Stimulated activated CD4-positive, alpha-beta T cell treated with anti-CD3 and anti-CD28 coated beads, Interleukin-1b, Interleukin-23, amount 100 ng/mL, for 1 hour (primary cell): ENCODE measurements at places on chromosomes 13 and 19.

GRCh38 chr19:38081547-38082255, 142.3 kb downstream of the DPF1 start:
- DNase-seq, result no peak

DNA sequence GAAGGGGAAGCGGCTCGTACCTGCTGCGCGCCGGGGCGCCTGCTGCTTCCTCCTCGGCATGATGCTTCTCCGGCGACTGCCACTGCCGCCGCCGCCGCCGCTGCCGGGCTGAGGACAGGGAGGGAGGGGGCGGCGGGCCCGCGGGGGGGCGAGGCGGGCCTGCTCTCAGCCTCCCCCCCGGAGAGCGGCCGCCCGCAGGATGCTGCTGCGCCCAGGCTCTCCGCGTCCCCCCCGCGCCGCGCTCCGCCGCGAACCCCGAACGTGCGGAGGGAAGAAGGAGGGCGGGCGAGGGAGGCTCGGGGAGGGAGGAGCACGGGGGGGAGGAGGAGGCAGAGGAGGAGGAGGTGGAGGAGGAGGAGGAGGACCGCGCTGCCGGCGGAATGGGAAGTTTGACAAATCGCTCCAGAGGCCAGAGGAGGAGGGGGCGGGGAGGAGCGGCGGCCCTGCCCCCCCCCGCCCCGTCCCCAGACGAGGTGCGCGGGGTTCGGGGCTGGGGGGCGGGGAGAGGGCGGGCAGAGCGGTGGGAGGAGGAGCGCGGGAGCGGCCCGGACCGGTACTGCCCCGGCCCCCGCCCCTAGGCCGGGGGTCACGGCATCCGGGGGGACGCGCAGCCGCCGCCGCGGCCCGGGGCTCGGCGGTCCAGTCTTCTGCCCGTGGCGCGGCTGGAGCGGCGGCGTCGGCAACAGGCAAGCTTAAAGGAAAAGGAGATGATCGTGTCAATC, at the start of gene TSHZ3:
Gene TSHZ3, minus strand, starts transcription at position 277 of the 722 bp plus-strand sequence. Its CDS starts 217 bp downstream, at position 60.
- DNase-seq, result no peak

DNA sequence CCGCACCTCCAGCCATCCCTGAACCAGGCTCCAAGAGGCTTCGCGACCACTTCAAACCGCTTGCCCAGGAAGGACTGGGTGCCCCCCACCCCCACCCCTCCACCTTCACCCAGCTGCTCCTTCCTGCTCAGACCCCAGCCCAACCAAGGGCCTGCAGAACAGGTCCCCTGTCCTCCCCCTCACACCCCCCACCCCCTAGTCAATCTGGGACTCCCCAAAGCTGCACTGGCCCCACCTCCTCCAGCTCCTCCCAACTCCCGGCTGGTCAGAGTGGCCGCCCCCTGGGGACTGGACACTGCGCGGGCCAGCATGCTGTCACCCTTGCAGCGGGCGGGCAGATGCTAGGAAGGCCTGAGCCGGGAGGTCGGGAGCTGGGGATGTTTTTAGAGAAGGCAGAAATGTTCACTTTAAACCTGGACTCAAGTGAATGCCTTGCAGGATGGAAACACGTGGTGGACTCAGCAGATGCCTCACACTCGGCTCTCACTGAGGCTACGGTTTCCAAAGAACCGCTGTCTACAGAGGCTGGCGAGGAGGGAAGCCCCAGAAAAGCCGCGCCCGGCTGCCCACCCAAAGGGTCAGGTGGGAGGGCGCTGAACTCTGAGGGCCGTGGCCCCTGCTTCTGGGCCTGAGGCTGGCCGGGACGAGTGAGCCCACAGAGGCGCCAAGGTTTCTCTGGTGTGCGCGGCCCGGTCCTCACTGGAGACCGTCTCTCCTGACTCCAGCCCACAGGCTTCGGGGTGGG, 8.0 kb downstream of the RPL36 start:
- DNase-seq, result no peak

DNA sequence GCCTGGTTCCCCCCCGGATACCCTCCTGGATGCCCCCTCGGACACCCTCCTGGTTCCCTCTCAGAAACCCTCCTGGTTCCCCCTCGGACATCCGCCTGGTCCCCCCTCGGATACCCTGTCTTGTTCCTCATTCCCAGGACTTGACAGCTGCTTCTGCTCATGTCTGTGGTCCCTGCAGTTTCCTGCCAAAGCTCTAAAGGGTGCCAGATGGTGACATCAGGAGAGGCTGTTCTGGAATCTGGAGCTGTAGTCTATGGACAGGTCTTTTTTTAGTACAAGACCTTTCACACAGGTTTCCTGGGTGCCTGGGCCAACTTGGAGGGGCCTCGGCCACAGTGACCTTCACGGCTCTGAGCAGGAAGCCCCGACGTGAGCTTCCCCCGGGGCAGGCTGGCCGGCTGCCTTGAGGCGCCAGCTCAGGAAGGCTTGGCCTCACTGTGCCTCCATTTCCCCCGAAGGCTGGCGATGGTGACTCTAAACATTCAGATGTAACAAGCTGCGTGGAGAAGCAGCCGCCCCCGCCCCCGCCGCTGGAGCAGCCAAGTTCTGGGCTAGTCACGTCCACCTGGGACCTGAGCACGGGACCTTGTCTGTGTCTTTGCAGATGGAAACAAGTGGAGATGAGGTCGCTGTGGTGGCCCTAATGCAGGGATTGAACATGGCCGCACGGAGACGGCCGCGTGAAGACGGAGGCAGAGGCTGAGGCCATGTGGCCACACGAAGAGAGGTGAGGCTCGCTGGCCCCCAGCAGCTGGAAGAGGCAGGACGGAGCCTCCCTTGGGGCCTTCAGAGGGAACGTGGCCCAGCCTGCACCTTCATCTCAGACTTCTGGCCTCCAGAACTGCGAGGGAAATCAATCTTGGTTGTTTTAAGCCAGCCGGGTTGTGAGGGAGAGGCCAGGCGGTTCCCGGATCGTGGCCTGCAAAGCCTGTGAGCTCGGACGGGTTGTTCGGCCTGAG, 12.7 kb downstream of the SGTA start:
- no peak for DNase-seq

DNA sequence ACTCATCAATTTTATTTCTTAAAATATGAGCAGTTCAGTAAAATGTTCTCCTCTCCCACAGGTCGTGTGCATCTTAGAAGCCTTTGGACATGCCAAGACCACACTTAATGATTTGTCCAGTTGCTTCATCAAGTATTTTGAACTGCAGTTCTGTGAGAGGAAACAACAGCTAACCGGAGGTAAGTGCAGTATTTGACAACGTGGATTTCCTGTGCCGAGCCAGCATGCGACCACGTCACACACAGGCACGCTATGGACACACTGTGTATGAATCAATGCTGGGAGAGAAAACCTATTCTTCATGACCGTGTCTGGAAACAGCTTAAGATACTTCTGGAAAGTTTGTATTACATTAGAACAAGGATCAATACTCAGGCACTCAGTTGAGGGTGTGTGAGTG, 268.5 kb downstream of the MYO16 start:
- no peak for DNase-seq

DNA sequence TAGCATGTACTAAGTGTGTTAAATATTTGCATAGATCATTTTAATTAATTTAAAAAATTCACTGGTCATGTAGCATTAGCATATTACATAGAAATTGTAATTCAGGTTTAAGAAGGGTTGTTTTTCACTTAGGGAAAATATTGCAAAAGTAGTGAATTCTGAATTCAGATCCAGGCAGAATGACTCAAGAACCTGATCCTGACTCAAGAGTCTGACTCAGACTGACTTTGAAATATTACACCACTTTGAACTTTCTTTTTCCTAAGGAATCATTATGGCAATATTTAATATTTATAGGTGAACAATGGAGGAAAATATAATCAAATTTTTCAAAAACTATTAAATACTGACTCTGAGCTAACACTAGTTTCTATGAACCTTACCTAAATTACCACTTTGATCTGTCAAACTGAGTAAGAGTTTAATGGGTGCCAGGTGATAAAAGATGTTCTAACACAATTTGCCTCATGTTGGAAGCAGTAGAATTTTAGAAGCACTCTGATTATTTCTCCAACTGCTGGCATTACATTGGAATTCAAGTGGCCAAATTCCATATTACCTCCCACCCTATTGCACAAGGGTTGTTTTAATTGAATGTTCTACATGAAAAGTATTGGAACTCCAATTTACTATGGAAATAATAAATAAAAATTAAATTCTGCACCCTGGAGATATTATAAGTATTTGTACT, 261.6 kb downstream of the SLITRK1 start:
- no peak for DNase-seq

DNA sequence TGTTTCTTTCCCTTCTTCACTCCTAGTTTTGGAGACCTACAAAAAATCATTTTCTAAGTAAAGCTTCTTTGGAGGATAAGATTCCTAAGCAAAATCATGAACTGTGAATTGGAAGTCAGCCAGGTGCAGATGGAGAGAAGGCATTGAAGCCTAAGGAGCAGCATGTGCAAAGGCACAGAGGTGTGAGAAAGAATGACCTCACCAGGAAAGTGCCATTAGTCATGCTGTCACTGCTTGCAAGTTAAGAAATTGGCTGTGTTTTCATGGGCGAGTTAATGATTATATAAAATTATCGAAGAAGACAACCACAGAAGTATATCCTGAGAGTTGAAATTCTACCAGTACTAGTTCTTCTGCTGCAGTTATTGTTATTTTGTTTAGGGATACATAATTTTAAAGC, 80.3 kb upstream of the KLHL1 start:
- no peak for DNase-seq

DNA sequence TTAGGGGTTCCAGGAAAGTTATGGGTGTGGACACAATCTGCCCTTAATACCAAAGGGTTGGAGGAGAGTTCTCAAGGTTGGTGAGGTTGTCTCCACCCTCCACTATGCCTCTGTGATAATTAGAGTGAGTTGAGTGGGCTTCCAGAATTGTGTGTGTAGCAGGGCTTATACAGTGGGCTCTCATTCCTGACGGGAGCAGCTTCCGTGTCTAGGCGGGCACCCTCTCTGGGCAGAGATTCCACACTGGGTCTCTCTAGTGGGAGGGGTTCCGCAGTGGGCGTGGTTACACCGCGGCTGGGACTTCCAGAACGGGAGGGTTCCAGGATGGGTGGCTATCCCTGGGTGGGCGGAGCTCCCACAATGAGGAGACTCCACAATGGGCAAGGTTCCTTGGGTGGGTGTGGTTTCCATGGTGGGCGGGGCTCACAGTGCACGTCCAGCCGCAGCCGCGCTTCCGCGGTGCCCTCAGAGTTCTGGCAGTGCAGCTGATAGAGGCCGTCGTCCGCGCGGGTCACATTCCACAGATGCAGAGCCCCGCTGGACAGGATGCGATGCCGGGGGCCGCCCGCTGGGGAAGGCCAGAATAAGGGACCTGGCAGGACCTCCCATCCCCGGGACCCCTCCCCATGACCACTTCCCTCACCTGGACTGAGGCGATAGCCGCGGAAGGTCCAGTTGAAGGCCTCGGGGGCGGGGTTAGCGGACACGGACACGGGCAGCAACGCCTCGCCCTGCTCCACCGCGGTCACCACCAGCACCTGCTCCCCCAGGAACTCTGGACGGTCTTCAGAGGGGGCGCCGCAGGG, 8.4 kb downstream of the NPHS1 start:
- no peak for DNase-seq

DNA sequence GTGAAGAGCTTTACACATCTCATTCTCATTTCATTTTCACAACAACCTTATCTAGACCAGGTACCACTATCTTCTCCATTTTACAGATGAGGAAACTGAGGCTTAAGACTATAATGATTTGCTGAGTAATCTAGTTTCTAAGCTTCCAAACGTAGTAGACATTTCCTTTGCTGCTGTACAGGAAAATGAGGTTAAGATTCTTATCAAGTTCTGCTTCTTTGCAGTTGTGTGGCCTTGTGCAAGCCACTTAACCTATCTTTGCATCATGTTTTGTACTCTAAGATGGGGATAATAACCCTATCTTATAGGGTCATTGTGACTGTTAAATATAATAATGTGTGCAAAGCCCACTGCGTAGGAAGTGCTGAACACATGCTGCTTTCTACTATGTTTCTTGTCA, 307.9 kb downstream of the HS6ST3 start:
- no peak for DNase-seq

DNA sequence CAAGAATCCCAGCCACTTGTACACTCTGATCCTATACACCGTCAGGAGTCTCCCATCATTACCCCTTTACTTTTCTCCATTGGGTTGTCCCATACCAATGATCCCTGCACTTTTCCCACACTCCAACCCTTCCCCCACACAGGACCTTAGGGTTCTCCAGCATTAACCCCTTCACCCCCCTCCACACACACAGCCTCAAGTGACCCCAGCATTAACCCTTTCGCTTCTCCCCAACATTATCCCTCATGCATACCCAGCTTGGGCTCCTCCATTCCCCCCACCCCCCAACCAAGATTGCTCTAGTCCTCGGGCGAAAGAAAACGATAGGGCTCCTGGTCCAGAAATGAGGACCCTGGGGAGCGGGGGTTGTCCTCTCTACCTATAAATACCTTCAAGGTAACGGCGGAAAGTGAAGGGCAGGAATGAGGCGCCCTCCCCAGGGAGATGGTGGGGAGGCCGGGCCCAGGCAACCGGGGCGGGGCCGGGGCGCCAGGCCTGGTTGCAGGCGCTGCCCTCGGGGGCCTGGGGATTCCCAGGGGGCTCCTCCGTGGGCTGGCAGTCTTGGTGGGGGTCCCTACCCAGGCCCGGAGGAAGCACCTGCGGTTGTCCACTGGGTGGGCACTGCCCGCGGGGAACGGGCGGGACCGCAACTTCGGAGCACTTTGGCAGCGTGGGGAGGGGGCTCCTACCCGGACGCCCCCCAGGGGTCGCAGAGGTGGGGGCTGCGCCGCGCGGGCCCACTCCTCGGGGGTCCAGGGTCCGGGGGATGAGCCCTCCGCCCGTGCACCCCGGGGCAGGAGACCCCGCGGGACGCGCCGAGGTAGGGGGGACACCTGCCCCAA, 757 bp downstream of the WIZ start:
- DNase-seq, result no peak

- DNase-seq, result no peak
These were observed 5.0 kb upstream of the MTMR6 start for GRCh38 chr13:25292301-25292700.

DNA sequence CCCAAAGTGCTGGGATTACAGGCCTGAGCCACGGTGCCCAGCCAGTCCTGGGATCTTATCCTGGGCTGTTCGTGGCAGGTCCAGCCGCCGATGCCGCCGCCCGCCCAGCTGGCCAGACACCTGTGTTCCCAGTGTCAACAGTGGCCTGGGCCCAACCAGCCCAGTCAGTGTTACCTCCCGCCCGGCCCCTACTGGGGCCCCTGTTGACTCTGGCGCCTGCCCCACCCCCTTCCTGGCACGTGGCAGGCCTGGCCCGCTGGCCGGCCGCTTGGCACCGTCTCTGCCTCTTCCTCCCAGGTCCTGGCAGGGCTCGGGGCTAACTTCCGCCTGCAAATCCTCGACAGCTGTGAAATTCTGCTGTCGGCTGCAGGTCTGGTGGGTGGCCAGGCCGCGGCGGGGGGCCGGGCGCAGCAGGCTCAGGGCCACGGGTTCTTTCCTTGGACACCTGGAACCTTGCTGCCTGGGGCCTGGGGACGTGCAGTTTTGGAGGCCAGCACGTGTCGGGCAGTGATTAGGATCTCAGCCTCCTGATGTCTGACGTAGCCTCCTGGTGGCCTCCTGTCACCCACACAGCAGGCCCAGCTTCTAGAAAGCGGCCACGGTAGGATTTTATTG, 9.1 kb downstream of the ARID3A start:
- DNase-seq, result no peak

DNA sequence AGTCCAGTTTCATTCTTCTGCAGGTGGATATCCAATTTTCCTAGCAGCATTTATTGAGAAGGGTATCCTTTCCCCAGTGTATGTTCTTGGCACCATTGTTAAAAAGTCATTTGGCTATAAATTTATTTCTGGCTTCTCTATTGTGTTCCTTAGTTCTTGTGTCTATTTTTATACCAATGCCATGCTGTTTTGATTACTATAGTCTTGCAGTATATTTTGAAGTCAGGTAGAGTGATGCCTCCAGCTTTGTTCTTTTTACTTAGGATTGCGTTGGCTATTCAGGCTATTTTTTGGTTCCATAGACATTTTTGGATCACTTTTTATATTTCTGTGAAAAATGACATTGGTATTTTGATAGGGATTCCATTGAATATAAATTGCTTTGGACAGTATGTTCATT, 71.7 kb upstream of the MLNR start:
- no peak for DNase-seq
